ENCODE measurements at places on chromosomes 11 and 22.

DNA sequence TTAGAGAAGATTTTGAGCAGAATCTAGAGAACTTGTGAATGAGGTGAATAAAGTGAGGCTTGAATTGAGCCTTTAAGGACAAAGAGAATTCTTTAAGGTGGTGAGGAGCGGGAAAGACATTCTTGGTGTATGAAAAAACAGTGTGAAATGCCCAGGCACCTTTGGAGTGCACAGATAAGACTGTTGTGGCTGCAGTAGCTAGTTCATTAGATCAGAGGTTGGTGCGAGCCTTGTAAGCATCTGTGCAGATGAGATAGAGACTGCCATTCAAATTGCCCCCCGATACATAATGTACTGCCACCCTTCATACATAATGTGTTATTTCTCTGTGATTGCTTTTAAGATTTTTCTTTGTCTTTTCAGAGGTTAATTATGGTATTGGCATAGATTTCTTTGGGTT lies 31.3 kb downstream of the ATXN10 start:
- no peak for DNase-seq

DNA sequence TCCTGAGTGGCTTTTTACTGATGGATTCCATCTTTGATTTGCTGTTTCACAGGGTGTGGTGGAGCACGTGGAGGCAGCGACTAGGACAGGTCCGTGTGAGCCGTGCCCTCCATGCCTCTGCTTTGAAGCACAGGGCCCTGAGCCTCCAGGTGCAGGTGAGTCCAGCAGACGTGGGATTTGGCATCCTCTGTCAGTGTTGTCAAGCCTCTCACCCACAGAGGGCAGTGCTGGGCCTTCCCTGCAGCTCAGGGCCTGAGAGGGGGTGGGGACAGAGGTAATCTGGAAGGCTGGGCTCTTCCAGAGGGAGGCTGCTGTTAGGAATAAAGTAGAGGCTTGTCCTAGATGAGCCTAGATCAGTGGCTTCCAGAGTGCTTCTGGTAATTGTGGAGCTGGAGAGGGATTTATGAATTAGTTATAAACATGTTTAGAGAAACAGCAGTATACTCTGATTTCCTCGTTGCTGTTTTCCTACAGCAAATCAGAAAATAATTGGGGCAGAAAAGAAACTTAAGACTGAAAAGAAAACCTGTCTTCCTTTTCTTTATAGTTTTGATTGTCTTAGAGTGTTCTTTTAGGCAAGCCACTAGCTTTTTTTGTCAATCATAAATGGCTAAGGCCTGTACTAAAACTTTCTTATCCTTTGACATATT lies 65.0 kb downstream of the SFI1 start:
- peak; percentile 71 for DNase-seq

- DNase-seq = no peak
Observed at GRCh38 chr11:34235591-34236071, 122.2 kb downstream of the ABTB2 start.

- DNase-seq = no peak
Observed at GRCh38 chr11:93529707-93530467, 13.3 kb downstream of the SMCO4 start.

DNA sequence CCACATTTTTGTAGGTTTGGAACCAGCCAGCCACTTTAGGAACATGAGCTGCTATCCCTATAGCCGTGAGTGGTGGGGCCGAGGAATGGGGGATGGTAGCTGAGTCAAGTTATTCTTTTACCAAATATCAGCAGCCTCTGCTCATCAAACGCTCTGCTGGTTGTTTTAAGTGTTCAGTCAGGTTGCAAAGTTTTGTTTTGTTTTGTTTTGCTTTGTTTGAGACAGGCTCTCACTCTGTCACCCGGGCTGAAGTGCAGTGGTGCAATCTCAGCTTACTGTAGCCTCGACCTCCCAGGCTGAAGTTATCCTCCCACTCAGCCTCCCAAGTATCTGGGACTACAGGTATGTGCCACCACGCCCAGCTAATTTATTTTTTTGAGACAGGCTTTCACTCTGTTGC lies 14.4 kb downstream of the CABIN1 start:
- DNase-seq = no peak

- no peak for DNase-seq
Observed at GRCh38 chr11:11407065-11407762, 54.2 kb upstream of the CSNK2A3 start.

DNA sequence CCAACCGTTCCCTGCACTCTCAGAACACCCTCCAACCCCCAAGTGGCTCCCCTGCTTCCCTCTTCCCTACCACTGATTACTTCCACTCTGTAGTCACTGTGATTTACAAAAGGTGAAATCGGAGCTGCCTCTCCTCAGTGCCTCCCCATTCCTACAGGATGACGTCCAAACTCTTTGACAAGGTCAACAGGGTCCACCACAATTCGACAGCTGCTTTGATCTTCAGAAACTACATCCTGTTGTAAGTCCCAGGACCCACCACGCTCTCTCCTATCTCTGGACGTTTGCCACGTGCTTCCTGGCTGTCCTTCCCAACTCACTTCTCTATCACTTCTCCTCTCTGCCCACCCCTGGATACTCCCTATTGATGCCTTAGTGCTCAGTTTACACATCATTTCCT lies 85.0 kb upstream of the EIF3D start:
- DNase-seq = peak; percentile 24

DNA sequence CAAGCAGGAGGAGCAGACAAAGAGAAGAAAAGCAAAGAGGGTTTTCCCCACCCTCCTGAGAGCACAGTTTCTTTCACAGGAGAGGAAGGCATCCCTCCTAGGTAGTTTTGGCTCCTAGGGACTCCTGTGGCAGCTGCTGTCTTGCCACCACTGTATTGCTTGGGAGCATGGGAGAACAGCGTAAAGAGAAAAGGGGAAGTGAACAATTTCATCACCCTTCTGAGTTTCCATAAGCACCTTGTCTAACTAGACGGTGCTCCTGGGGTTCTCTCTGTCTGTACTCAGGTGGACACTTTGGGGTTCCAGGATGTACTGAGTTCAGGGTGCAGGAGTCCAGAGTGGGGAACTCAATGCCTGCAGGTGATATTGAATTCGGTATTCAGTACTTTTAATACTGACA lies 1430.5 kb downstream of the TBC1D22A start:
- DNase-seq = no peak

All from fibroblast of skin of right biceps (primary cell).